Tibial nerve (tissue), 4 donors: ENCODE measurements at places on chromosomes 6 and 20. TPM values are rescaled to one million over a fixed set of nuclear protein-coding genes. Genes with fewer than 3 reads are reported as not detected.

The TINAG gene
- not detected for total RNA-seq

The RIMS4 gene
- 2.8 TPM for total RNA-seq

DNA sequence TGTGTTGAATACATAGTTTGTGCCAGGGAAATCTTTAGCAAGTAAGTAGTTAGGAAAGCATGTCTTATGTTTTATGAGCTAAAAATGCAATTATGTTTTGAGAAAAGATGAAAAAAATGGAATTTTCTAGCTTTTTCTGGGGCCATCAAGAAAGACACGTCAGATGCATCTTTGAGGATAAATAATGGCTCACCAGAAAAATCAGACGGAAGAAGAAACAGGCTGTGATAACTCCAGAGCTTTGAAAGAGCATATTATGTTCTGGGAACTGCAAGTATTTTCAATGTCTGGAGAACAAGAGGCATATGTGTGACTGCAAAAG, 173.7 kb downstream of the CLVS2 start:
- no peak for DNase-seq

- no peak for DNase-seq
Observed at GRCh38 chr6:132101535-132101934, 150.4 kb upstream of the CCN2 start.

The BTNL2 gene
- not detected for total RNA-seq

The SSTR4 gene
- total RNA-seq: not detected

- no peak for DNase-seq
Observed at GRCh38 chr20:8780915-8781314, 288.0 kb upstream of the PLCB4 start.

DNA sequence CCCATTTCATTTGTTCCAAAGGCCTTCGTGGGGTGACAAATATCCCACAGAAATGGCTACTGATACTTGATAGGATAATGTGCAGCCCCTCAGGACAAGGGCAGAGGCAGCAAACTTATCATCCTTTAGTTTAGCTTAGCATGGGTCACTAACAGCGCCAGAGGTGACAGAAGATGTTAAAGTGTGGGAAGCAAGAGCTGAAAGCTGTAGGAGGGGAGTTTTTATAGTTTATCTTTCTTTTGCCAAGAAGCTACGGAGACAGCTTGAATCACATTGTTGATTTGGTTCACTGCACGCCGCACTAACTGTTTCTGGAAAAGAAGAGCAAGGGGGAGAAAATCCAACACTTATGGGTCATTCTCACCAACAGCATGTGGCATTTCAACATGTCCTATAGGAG, 773.9 kb upstream of the MMS22L start:
- no peak for DNase-seq

DNA sequence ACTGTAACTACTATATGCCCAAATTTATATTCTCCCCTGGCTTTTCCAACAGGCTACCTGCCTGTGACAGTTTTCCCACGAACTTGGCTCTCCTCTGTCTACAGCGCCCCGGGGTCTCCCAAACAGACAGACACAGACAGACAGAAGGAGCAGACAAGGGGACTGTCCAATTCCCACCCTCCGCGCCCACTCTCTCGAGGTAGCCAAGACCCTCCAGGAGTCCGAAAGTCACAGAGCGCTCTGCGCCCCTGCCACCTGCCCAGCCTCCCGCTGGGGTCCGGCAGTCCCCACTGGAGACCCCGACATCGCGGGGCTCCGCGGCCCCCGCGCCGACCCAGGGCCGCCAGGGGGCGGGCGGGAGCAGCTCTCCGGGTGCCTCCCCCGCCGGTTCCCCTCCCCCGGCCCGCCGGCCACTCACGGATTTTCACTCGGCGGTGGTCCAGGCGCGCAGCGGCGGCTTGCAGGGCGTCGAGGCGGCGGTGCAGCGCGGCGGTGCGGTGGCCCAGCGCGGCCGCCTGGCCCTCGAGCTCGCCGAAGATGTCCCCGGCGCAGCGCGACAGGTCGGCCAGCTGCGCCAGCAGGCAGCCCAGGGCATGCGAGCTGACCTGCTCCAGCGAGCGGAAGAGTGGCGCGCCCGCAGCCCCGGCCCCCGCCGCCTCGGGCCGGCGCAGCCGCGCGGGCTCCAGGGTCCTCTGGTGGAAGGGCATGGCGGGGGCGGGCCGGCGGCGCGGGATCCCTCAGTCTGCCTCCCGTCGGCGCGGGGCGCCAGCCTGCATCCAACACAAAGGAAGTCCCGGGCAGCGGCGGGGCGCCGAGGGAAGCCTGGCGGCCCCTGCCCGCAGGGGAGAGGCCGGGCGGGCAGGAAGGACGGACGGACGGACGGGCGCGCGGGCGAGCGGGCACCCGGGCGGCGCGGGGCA, 81.3 kb upstream of the CCDC28A start:
- peak; percentile 63 for DNase-seq

The PEDS1 gene
- total RNA-seq: 36.7 TPM
